ENCODE measurements at places on chromosomes 6 and 20.

GRCh38 chr6:145699462-145699861 is 35.9 kb downstream of the EPM2A start:
- no peak for DNase-seq

DNA sequence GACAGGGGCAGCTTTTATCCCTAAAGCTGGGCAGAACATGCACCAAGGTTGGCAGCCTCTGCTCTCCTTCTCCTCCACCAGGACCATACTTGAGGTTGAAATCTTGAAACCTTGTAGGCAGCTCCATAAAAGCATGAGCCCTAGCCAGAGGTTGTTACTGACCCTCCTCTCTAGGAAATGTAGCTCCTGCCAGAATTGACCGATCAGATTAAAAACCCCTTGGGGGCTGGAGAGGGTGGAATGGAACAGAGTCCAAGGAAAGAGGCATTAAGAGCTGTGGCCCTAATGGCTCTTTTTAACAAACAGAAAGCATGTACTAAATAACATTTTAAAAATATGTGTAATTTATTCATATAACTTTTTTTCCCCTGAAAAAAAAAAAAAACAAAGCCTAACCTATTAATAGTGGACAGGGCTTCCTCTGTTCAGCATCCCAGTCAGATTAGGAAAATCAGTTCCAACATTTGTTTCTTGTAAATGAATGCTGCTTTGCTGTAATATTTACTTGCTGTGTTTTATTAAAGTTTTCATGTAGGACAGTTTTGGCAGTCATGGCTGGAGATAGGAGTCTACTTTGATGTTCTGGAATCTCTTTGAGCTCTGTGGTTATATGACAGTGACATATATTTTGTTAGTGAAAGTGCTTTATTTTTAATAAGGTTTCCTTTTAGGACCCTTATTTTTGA is 41.3 kb downstream of the MTHFD1L start:
- DNase-seq = no peak

DNA sequence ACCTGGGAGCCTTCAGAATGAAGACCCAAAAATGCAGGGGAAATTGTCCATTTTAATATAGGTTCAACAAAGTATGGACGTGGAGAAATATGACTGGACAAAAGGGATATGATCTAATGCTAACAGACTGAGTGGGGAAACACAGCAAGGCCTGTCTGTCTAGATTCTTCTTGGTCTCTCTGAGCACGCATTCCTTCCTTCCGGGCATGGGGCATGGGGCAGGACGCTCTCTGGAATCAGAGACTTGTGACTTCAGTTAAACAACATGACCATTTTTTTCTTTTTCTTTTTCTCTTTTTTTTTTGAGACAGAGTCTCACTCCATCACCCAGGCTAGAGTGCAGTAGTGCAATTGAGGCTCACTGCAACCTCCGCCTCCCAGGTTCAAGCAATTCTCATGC is 31.9 kb downstream of the ZBTB2 start:
- DNase-seq = no peak

DNA sequence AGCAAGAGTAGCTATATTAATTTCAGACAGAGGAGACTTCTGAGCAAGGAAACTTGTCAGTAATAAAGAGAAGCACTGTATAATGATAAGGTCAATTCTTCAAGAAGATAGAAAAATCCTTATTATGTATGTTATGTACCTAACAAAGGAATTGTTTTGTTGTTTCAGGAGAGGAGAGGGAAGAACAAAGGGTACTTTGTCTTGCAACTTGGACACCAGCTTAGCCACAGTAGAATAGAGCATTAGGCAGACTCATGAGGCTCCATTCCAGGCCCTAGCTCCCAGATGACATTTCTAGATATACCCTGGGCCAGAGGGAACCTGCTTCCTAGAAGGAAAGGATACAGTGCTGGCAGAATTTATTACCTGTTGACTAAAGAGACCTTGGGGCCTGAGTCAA is 6.5 kb upstream of the NUS1 start:
- DNase-seq = no peak

GRCh38 chr20:40738976-40739375 is 49.9 kb upstream of the MAFB start:
- no peak for DNase-seq
